ENCODE measurements at places on chromosomes 4 and X. TPM values are rescaled to one million over a fixed set of nuclear protein-coding genes. Genes with fewer than 3 reads are reported as not detected.

DNA sequence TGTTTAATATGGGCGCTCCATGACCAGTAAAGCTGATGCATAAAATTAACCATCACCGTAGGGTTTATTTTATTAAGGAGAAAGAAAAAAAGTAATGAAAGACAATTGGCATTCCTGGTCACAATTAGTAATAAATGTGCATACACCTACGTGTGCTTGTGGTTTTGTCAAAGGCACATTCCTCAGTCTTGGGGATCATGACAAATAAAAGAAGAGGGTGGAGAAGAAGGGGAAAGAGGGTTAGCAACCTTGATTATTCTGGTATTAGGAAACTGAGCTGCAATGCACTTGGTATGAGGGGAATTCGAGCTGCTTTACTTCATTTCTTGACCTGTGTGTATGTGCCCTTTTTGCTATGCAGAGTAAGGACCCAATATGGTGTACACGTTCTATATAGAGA lies 1798.3 kb upstream of the PCDH7 start:
- no peak for DNase-seq

DNA sequence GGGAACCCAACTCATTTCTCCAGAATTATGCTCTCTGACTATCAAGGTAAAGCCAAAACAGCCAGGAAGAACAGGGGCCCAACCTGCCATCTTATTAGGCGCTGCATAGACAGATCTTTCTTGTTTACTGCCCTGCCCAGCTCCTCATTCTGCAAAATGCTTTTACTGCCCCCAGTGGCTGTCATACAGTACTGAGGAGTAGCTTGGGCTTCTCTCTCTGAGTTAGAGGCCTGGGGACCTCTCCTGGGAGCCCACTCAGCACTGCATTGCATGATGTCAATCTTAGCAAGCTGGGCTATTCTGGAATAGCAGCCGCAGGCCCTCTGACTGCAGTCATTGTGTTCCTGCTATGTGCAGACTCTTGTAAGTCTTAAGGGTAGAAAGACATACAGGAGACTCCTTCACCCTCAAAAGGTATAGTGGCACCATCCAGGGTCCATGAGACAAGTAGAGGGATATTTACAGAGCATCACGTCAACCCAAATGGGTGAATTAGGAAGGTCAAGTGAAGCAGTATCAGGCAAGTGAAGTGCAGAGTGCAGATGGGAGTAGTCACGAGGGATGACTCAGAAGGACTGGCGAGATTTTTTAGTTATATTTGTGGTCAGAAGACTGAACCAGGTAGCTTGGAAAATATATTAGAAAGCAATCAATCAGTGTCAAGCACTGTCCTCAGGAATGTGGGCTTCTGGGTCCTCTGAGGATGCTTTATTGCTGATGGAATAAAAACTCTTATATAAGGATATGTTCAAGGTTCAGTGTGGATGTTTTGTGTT lies 294.1 kb upstream of the SFRP2 start:
- no peak for DNase-seq

- no peak for DNase-seq
These were observed 92.1 kb downstream of the AFF1 start for GRCh38 chr4:87026800-87027495.

DNA sequence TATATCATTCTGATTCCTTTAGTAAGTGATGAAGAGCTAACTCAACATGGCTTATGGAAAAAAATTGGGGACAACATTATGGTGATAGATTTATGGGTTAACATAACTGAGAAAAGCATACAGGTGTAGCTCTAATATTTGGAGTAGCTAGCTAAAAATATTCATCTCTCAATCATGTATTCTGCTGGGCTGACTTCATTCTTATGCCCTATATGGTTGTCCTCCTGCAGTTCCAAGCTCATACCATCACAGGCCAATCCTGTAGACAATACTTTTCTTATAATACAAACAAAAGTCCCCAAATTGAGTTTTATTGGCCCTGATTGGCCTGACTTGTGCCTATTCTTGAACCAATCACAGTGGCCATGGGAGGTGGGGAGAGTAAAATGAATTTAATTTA lies 6.7 kb upstream of the FAM241A start:
- no peak for DNase-seq

- no peak for DNase-seq
These were observed 735.1 kb downstream of the GLUD2 start for GRCh38 chrX:121782544-121782943.

Gene SPANXA2
- not detected for polyA plus RNA-seq

GRCh38 chrX:71992711-71993110 lies 82.1 kb downstream of the NHSL2 start:
- DNase-seq, result no peak

- no peak for DNase-seq
These were observed 909 bp upstream of the SLAIN2 start for GRCh38 chr4:48340276-48340964.
